Mammary epithelial cell (primary cell): ENCODE measurements at places on chromosomes 6 and 20. TPM values are rescaled to one million over a fixed set of nuclear protein-coding genes. Genes with fewer than 3 reads are reported as not detected.

The GABRR2 gene
- not detected in 2 replicates for total RNA-seq

The CUL7 gene
- total RNA-seq, result 21.5 and 24.5 TPM in 2 replicates

The ENPP3 gene
- total RNA-seq, result not detected in 2 replicates

The SRC gene
- total RNA-seq, result 52.7 TPM

The TP53INP2 gene
- total RNA-seq, result 4.4 and 4.5 TPM in 2 replicates

The EGFL8 gene
- 0.50 TPM for total RNA-seq

The TRDN gene
- total RNA-seq, result not detected

The CALHM4 gene
- total RNA-seq, result 0.17 TPM

The SRMS gene
- not detected in 2 replicates for total RNA-seq

The IPCEF1 gene
- not detected in 2 replicates for total RNA-seq

The CD40 gene
- not detected in 2 replicates for total RNA-seq

The CBLN4 gene
- total RNA-seq, result not detected in 2 replicates

The ADGRF5 gene
- total RNA-seq, result 0.09 TPM in 1 of 2 replicates, not detected in the other

The KCNB1 gene
- not detected in 2 replicates for total RNA-seq

The TINAG gene
- total RNA-seq, result not detected in 2 replicates

The RHAG gene
- total RNA-seq, result not detected in 2 replicates

The EBF4 gene
- total RNA-seq, result 0.17 TPM

The METTL24 gene
- total RNA-seq, result not detected in 2 replicates

The UST gene
- 22.2 TPM for total RNA-seq

The TMEM242 gene
- total RNA-seq, result 6.0 TPM

The OR2H1 gene
- not detected for total RNA-seq

The PPP1R14C gene
- 56.2 and 66.5 TPM in 2 replicates for total RNA-seq

The KIAA1755 gene
- total RNA-seq, result 0.83 TPM

The PXMP4 gene
- 8.0 TPM for total RNA-seq

The BTNL2 gene
- total RNA-seq, result not detected in 2 replicates

The FLRT3 gene
- total RNA-seq, result 83.4 and 93.6 TPM in 2 replicates

The CPNE5 gene
- 0.31 TPM in 1 of 2 replicates, not detected in the other for total RNA-seq

The TTLL9 gene
- 0.21 TPM in 1 of 2 replicates, not detected in the other for total RNA-seq

The THBD gene
- 1.4 and 1.6 TPM in 2 replicates for total RNA-seq

The ULBP3 gene
- total RNA-seq, result 8.6 and 14.5 TPM in 2 replicates

The HUS1B gene
- 0.99 and 1.0 TPM in 2 replicates for total RNA-seq

The PRL gene
- not detected for total RNA-seq

The C6orf58 gene
- total RNA-seq, result 0.26 TPM in 1 of 2 replicates, not detected in the other
